ENCODE measurements at places on chromosomes 5 and 9. TPM values are rescaled to one million over a fixed set of nuclear protein-coding genes. Genes with fewer than 3 reads are reported as not detected.

DNA sequence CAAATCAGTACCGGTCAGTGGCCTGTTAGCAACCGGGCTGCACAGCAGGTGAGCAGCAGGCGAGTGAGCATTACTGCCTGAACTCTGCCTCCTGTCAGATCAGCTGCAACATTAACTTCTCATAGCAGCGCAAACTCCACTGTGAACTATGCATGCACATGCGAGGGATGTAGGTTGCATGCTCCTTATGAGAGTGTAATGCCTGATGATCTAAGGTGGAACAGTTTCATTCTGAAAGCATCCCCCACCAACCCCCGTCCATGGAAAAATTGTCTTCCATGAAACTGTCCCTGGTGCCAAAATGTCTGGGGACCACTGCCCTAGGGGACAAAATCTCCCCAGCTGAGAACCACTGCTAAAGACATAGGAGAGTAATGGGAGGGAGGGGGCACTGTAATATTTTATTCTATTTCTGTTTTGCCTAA is 51.1 kb downstream of the P4HA2 start:
- no peak for DNase-seq

GRCh38 chr9:16004613-16005012 is 451.8 kb downstream of the CCDC171 start:
- no peak for DNase-seq

GRCh38 chr9:137552022-137552768 is 516 bp downstream of the MRPL41 start:
- peak; percentile 69 for DNase-seq

GRCh38 chr9:21239911-21240310 is at the start of gene IFNA14:
Gene IFNA14 (minus strand): TSS chr9:21240005. CDS start chr9:21239935, 70 bp downstream.
- no peak for DNase-seq

The PKD2L2 gene
- polyA plus RNA-seq, result not detected
